ENCODE measurements at places on chromosomes 16 and 17.
A peak's percentile ranks its signal among the peaks of the same experiment; 100 is the strongest.

GRCh38 chr16:35409503-35409902 lies 1950.1 kb downstream of the TP53TG3F start:
- DNase-seq = no peak

GRCh38 chr17:79001190-79002020 lies 8.2 kb downstream of the CANT1 start:
- DNase-seq = no peak

DNA sequence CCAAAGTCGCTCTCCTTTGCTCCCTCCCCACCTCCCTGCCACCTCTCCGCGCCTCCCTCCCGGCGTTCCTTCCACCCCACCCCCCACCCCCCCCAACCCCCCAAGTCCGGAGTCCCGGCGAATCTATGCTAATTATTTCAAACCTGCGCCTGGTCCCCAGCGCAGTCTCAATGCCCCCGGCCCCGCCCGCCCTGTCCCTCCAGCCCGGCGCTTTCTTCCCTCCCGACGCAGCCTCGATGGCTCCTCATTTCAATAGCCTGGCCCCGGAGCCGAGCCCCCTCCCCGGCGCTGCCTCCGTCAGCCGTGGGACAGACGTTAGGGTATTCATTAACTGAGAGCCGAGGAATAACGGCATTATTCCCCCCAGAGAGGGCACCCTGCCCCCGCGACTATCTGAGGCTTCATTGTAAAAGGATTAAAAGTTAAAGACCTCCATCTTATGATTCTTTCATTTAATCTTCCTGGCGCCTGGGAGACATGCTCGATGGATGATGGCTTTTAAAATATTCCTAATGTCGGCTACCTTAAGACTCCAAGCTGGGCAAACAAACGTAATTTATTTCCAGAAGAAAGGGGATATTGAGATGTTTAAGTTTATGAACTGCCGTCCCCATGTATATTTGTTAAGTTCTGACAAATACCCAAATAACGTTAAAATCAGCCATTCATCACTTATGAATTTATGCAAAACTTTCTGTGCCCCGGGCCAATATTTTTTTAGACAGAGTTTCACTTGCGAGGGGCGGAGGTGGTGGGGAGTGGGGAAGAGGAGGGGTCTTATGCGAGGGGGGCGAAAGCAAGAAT lies 3.4 kb downstream of the NOG start:
- no peak for DNase-seq

DNA sequence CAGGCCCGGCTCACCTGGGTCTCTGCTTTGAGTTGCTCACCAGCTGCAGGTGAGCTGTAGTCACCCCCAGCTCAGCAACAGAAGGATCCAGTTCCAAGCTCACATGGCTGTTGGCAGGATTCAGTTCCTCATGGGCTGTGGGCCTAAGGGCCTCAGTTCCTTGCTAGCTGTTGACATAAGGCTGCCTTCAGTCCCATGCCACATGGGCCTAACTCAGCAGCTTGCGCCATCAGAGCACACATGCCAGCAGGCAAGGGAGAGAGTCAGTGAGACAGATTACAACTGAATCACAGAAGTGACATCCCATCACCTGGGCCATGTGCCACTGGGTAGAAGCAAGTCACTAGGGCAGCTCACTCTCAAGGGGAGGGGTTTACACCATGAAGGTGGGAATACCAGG lies 24.7 kb downstream of the PSMD7 start:
- DNase-seq = peak; percentile 85

- DNase-seq = no peak
Observed at GRCh38 chr16:83810901-83811300, 3.1 kb downstream of the HSBP1 start.

DNA sequence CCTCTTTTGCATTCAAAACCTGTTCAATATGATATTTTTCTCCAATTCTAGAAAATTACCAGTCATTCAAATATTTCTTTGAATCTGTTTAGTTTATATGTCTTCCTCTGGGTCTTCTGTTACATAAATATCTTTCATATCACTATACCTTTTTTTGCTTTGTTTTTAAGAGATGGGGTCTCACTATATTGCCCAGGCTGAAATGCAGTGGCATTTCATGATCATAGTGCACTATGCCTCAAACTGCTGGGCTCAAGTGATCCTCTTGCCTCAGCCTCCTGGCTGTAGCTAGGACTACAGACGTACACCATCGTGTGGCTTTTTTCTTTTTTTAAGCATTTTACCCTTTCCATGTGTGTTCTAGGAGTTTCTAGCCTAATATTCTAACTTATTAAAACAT lies 38.8 kb downstream of the NSRP1 start:
- no peak for DNase-seq

DNA sequence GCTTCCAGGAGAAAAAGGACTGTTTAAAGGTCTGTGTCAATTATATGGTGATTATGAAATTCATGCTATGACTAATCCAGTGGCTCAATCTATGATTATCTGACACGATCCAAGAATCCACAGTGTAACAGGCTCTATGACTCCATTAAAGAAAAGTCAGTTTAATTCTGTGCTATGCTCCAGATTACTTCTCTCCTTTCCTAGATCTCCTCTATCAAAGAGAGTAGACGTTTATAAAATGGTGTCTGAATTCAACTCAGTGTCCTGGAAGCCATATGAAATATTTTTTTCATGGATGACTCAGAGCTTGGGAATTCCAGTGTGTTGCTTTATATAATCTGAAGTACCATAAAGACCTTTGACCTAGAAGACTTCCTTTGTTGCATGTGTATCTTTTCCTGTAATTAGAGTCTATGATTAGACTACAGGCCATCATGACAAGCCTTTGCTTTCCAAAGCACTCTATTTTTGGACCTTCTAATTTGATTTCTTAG lies 27.0 kb upstream of the NF1 start:
- peak; percentile 79 for DNase-seq

DNA sequence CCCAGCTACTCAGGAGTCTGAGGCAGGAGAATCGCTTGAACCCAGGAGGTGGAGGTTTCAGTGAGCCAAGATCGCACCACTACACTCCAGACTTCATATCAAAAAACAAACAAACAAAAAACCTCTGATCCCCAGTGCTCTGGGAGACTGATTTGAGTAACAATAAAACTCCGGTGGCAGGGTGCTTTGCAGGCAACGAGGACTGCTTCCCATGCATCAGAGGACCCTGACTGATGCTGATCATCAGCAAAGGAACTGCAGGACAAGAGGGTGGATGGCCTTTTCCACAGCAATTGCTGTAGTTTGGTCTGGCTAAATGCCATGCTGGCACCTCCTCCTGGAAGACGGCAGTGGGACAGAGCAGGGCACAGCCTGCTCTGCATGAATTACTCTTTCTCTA lies 6.4 kb upstream of the SLC39A11 start:
- no peak for DNase-seq

- DNase-seq = no peak
Observed at GRCh38 chr17:70661342-70662222, 492.2 kb downstream of the KCNJ2 start.

GRCh38 chr17:29622337-29623282 lies at the start of gene CORO6:
Gene CORO6, minus strand, starts transcription at chr17:29622912. Its CDS starts 1,491 bp downstream, at chr17:29621421.
- DNase-seq = peak; percentile 27

All from inflammatory macrophage (primary cell).